GM03348 (cell line): ENCODE measurements at places on chromosomes 4 and X.
A peak's percentile ranks its signal among the peaks of the same experiment; 100 is the strongest.

DNA sequence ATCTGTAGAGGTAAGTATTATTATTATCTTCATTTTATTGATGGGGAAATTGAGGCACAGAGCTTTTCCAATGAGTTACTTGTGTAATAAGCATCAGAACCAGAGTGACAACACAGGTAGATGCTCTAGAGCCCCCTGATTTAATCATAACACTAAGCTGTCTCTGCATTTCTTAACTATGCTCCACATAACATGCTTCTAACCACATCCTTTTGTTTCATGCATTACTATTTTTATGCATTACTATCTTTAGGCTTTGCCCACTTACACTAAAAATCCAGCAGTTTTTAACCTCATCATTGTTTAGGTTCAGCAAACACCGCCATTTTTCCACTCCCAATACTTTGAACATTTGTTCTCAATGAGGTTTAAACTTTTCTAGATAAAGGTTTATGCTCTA, 1900.8 kb upstream of the PCDH10 start:
- DNase-seq = no peak

DNA sequence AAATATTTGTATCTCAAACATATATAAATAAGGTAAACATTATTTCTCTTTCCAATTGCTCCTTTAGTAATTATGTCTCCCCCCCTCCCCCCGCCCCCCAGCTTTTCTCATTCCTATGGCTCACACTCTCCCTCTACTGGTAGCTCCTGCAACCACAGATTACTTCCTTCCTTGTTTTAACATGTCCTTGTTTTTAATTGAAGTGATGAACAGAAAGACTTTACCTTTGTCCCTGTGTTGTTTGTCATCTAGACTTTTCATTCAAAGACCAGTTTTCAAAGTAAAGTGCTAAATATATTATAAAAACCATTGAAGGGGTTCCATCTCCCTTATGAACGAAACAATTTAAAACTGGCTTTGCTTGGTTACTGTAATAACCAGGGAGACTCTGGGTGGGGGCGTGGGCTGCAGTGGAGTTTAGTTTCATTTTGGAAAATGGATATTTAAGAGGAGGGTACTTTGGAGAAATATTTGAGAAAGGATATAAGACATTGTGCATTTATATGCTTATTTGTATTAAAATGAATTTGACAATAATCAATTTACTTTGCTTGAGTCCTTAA, 352.9 kb downstream of the RAPGEF2 start:
- DNase-seq = peak; percentile 75

GRCh38 chr4:105719204-105719603, 10.6 kb downstream of the GSTCD start:
- DNase-seq = no peak

DNA sequence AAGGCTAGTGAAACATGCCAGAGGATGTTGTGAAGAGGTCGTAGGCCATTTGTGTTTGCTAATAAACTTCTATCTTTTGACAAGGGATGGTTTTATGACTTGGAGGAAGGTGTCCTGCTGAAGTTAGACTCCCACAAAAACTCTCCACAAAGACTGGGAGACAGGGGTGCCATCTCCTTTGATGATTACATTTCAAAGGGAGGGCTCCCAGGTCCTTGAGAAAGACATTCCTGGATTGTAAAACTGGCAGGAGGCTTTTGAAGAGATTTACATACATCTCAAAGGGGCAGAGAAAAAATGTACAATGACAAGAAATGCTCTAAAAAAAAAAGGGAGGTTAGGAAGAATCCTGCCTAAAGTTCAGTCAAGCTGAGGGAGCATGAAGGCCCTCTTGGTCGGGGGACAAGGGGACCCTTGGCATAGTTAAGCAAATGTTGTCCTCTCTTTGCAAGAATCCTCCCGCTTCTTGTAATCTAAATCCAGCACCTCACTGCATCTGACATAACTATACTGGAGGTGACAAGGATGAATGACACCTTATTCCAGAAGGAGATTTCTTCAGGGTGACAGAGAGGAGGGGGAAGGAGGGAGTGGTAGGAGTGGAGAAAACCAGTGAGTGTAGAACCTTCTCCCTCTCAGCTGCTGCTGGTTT, 41.1 kb upstream of the MGST2 start:
- DNase-seq = no peak

DNA sequence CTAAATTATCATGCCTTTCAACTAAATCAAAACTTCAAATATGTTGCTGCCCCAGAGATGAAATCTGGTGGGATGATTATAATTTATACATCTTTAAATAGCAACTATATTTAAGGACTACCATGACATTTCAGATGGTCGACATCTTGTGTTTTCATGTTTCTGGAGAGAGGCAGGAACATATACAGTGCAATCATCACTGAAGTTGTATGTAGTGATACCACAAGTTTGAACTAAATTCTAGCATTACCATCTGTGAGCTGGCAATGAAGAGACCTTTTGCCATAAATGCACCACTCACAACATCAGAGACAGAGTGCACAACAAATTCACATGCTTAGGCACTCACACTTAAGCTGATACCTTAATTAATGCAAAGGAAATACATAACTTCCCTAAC, 196.4 kb upstream of the GPC4 start:
- DNase-seq = no peak
